Small intestine (tissue), 16 donors: ENCODE measurements at places on chromosomes 6 and 20.

DNA sequence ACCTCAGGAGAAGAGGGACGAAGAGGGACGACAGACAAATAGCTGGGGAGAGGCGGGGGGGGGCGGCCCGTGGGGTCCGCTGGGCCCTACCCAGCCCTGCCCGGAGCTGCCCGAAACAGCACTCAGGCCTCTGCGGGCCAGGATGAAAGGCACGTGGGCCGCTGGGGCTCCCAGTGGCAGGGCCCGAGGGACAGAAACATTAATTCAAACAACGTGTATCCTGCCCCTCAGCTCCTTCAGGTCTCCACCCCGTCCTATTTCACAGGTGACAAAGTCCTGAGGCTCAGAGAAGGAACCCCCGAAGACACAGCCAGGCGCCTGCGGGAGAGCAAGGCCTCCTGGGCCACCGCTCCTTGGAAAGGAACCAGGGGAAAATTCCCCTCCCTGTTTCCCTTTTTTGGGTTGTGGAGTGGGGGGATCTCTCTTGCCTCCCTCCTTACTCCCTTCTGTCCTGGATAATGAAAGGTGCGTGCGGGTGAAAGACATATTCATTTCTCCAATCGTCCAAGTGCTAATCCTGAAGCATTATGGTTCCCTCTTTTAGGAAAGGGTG, 93.3 kb downstream of the RNASET2 start:
- DNase-seq, result peak; percentile 41

DNA sequence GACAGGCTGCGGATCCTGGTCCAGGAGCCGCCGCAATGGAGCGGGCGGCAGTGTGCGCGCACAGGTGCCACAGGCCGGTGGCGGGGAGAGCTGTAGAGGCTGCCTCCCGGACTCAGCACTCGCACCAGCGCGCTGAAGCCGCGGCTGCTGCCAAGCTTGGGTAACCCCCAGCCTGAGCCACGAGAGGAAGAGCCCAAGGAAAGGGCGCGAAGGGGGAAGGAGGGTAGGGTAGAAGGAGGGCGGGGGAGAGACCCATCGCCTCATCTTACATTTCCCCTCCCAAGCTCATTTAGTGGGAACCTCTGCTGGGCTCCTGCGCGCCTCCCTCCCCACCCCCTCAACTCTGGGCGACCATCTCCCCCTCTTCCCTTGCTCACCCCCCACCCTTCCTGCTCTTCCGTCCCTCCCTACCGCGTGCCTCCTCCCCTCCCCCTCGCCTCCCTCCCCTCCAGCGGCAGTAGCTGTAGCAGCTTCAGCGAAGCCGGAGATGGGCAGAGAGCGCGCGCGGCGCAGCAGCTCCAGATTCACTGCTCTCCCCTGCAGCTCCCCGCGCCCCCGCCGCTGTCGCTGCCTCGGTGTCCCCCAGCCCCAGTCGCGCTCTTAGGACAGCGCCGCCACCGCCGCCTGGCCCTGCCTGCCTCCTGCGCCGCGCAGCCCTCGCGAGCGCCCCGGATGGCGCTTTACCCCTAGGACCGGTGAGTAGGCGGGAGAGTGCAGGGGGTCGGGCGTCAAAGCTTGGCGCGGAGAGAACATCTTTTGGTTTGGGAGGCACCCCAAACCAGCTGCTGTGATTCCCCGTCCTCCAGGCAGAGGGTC, at the start of gene FUT9:
FUT9 (plus strand) TSS at position 457 of the 816 bp plus-strand sequence. CDS start 187,182 bp downstream, outside the sequence.
- no peak for DNase-seq

GRCh38 chr6:82076916-82077315, 170.6 kb downstream of the IBTK start:
- no peak for DNase-seq

GRCh38 chr6:7939184-7939863, 28.7 kb upstream of the TXNDC5 start:
- DNase-seq, result no peak

GRCh38 chr6:12033770-12034169, 21.7 kb downstream of the HIVEP1 start:
- DNase-seq, result peak; percentile 22

- DNase-seq, result no peak
Observed at GRCh38 chr6:76230711-76231110, 158.2 kb upstream of the IMPG1 start.

DNA sequence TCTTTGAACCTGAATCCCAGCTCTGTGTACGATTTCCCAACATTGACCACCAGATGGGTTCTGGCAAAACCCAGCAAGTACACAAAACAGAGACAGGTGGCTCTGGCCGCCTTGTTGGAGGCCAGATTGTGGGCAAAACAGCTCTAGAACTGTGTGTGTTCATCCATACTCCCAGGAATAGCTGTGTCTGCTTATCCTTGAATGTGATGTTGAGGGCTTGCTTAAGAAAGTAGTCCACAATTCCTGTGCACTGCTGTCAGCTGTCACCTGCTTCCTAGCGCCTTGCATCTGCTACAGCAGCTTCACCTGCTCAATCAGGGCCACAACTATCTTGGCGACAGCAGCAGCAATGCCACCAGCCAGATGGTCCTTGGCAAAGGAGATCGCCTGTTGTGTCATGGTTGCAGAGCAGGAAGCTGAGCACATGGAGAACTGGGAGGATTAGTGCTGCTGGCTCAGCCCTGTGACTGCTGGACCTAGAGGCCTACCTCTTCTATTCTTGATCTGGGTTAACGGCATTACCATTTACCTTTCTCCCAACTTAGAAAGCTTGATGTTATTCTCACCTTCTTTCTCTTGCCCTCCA, 3.7 kb upstream of the SMAP1 start:
- DNase-seq, result no peak

- no peak for DNase-seq
Observed at GRCh38 chr6:16547587-16547986, 213.7 kb downstream of the ATXN1 start.

GRCh38 chr20:46670585-46671584, 18.4 kb downstream of the TP53RK start:
- DNase-seq, result no peak

GRCh38 chr6:34860776-34861175, 27.1 kb downstream of the TAF11 start:
- no peak for DNase-seq

- no peak for DNase-seq
Observed at GRCh38 chr6:124968401-124968800, 6.2 kb downstream of the RNF217 start.

GRCh38 chr6:27303613-27304272, 8.3 kb downstream of the POM121L2 start:
- DNase-seq, result no peak
